ENCODE measurements at places on chromosomes 6 and 20. TPM values are rescaled to one million over a fixed set of nuclear protein-coding genes. Genes with fewer than 3 reads are reported as not detected.

The SLC32A1 gene
- not detected for total RNA-seq

DNA sequence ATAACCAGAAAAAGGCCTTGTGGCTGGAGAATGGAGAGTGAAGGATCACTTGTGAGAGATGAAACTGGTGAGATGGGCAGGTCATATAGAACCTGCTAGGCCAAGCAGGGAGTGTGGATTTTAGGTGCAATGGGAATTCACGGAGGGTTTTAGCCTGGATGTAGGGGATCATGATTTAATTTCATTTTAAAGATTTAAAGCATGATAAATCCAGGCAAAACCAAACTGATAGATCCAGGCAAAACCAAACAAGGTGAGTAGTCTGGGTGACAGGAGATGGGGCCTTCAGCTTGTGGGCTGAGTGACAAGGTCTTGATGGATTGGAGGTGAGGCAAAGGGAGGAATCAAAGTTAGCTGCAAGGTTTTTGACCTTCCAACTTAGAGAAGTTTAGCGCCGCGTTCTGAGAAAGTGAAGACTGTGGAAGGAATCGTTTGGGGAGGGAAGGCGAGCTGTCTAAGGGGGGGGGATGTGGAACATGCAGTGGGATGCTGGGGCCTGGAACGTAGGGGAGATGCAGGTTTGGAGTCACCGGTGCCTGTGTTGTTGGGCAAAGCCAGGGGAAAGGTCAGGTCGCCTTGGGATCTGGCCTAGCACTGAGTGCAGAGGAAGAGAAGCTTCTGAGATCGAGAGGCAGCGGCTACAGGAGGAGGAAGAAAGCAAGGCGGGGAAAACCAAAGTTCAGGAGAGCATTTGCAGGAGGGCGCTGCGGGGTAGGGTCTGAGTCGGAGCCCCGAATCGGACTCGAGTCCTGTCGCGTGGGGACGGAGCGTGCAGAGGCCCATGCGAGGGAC lies 1.3 kb upstream of the PLCG1 start:
- DNase-seq, result no peak

DNA sequence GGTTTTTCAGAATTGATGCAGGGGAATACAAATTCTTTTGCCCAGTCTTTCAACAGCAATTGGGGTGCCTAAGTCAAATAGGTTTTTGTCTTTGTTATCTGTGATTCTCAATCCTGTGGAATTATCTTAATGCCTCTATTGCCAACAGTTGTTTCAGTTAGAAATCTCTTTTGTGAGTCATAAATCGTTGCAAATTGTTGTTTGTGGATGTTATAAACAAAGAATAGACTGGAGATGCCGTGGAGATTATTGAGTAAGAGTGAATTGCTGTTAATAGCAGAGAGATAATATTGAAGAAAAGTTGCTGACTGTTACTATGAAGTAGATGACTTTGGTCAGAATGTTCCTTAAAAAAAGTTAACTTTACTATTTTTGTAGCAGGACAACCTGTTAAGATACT lies 63.7 kb upstream of the POPDC3 start:
- no peak for DNase-seq

The VTA1 gene
- total RNA-seq, result 31.9 TPM

- DNase-seq, result no peak
Measured at GRCh38 chr6:129895692-129896091, 34.6 kb upstream of the TMEM244 start.

The TNFRSF6B gene
- total RNA-seq, result 0.96 TPM

The OPRL1 gene
- 0.91 TPM for total RNA-seq

The SCRT2 gene
- not detected for total RNA-seq

- no peak for DNase-seq
Measured at GRCh38 chr6:41966214-41966920, 24.8 kb upstream of the CCND3 start.

DNA sequence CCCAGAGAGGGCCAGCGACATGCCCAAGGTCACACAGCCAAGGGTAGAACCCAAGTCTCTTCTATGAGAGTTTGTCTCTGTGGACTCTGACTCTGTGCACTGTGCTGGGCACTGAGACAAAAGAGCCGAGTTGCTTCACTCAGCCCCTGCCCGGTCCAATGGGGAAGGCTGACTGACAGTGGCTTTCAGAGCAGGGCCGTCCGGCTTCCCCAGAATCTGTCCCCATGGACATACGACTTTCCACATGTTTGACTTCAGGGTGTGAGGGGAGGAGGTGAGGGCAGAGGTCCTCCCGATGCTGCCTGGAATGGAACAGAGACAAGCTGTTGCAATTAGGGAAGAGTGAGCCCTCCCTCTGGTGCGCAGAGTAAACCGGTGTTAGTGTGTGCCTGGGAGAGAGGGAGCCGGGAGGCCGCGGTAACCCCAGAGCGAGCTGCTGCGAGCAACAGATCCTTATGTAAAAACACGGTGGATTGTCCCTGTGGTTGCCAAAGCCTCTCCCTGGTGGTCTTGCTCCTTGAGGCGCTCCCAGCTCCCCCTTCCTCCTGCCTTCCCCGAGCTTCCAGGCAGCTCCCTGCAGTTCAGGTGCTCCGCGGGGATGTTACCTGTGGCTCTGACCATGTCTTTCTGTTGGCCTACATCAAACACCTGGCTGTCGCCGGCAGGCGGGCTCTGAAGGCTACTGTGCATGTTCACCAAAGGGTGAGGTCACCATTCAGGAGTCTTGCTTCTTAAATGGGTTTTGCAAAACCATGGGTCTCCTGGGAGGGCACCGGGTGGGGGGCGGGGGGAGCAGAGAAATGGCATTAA lies 672 bp downstream of the SIRPA start:
- DNase-seq, result no peak

GRCh38 chr6:79372757-79373156 lies 138.3 kb upstream of the HMGN3 start:
- no peak for DNase-seq

The COL21A1 gene
- not detected for total RNA-seq

GRCh38 chr20:53428996-53429395 lies 164.6 kb downstream of the ZNF217 start:
- no peak for DNase-seq

DNA sequence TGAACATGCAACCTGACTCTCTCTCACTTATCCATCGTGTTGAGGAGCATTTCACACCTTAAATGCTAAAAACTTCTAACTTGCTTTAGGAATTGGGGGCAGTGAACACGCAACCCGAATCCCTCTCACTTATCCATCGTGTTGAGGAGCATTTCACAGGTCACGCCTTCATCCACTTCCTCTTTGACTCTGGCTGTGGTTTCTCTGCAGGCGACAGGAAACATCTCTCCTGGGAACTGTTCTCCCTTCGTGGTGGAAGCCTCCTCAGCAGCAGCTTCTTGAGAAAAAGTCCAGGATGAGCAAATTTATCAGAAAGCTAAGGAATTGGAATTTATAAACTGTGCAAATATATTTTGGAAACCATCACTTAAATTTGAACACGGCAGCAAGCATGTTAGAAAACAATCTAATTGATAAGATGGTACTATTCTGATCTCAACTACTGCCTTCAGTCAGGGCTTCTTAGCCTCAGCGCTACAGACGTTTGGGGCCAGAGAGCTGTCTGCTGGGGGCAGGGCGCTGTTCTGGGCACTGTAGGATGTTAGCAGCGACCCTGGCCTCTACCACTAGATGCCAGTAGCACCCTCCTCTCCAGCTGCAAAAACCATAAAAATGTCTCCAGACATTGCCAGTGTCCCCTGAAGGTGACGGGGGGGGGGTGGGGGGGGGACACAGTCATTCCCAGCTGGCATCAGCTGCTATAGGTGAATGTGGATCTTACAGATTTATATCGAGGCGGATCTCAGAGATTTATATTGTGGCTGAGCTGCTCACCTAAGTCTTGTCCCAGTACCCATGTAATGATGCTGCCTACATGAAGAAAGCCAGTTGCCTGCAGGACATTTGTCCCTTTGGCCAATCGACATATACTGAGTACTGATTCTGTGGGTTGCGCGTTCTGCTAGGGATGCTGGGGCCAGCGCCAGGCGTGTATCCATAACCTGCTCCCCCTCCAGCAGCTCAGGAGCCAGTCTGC lies 26.2 kb downstream of the CTCFL start:
- peak; percentile 45 for DNase-seq

GRCh38 chr20:63281742-63282665 lies 9.4 kb downstream of the ARFGAP1 start:
- no peak for DNase-seq

- DNase-seq, result no peak
Measured at GRCh38 chr20:45913116-45913515, 1.2 kb upstream of the PLTP start.

- DNase-seq, result no peak
Measured at GRCh38 chr6:43895656-43896328, 125.8 kb downstream of the VEGFA start.

- DNase-seq, result peak; percentile 13
Measured at GRCh38 chr20:34112600-34113101, 608 bp upstream of the EIF2S2 start.

- DNase-seq, result no peak
Measured at GRCh38 chr6:118918329-118918725, 16.6 kb downstream of the MCM9 start.

The APCDD1L gene
- not detected for total RNA-seq

The SOX18 gene
- not detected for total RNA-seq

- DNase-seq, result no peak
Measured at GRCh38 chr20:36394340-36394965, 88.3 kb downstream of the DLGAP4 start.

GRCh38 chr20:63930971-63931553 lies 25.2 kb downstream of the UCKL1 start:
- DNase-seq, result no peak

DNA sequence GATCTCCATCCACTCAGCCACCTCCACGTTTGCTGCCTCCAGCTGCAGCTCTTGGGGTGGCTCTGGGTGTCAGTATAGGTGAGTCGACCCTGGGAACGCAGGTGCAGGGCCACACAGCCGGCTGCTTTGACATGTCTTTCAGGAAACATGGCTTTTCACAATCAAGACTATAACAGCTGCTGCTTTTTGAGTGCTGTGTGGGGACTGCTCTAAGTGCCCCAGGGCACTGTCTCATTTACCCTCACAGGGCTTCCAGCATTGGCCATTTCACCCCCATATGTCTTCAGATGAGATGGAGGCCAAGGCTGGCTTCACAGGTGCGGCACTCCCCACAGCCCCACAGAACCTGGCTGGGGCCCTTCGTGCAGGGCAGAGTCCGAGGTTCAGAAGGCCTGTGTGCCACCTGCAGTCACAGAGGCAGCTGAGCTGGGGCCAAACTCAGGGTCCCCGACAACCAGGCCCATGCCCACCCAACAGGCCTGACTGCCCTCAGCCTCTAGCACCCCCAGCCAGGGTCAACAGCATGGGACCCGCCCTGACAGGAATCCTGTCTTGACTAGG lies 14.9 kb upstream of the CST7 start:
- DNase-seq, result no peak

GRCh38 chr6:56906752-56907151 lies 48.2 kb upstream of the BEND6 start:
- DNase-seq, result no peak

DNA sequence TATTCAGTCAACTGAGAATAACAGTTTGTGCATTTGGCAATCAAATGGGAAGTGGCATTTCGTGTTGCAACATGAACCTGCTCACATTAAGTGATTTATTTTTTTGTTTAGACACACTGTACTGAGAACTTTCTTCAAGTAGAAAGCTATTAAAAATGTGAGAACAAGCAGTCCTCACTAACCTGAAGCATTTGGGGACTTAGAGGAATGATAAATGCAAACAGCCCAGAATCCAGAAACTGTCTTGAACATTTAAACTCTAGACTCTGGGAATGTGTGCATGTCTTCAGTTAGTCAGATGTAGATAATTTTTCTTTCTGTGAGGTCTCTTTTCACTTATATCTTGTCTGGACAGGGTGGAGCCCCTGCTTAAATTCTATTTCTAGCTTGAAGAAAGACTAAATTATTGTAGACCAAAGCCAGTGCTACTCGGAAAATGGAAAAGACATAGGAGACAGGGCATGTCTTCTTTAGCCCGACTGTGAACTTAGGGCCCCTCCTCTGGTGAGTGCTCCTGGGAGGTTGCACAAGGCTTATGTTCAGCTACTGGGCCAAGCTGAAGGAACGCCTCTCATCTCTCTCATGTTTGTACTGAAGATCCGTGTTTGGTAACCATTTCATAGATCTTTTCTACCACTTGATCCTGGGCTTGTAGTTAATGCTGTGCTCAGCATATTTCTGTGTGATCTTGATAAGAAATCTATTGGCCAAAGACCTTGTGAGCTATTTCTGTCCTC lies 70.1 kb downstream of the SLX4IP start:
- DNase-seq, result no peak

The TMEM217 gene
- total RNA-seq, result 0.96 TPM

The PTK6 gene
- 0.29 TPM for total RNA-seq

- peak; percentile 9 for DNase-seq
Measured at GRCh38 chr20:51661609-51662178, 106.5 kb downstream of the ATP9A start.

- peak; percentile 91 for DNase-seq
Measured at GRCh38 chr20:62794007-62794724, 2.1 kb upstream of the MRGBP start.

The ARMC12 gene
- 2.0 TPM for total RNA-seq

The MRPS10 gene
- 29.0 TPM for total RNA-seq

DNA sequence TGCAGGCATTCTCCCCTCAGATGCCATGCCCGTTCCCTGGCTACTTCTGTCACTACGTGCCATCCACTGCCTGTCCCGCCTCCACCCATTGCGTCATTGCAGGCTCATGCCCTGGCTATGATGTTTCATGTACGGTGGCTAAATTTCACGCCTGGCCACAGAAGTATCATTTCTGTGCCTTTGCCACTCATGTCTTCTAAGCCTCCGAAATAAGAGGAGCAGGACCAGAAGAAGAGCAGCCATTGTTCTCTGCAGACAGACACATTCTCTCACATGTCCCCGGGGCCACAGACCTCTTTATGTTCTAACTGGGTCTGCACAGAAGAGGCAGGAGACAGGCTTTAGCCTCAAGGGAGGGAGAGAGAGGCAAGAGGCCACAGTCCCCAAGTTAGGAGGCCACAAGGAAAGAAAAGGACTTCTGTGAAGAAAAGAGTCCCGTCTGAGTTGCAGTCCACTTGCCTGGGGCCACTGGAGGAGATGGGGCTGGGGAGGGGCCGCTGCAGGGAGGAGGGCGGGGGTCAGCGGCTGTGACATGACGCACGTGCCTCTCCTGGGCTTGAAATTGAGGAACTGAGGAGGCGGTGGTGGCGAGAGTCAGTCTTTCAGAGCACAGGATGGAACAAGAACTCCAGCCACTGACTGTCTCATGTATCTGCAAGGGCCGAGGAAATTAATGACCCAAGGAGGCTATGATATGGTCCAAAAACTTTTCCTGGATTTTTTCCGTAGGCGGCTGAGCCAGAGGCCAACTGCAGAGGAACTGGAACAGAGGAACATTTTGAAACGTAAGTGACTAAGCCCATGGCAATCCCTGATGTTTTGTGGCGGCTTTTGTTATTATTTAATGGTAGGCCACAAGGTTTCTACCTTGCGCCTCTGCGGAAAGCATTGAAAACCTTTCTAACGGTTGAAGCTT lies 55.9 kb downstream of the TBC1D7 start:
- DNase-seq, result no peak

The MAP3K5 gene
- 7.7 TPM for total RNA-seq

- no peak for DNase-seq
Measured at GRCh38 chr6:3553254-3553653, 96.4 kb upstream of the SLC22A23 start.

GRCh38 chr20:49893242-49894072 lies 21.9 kb downstream of the SPATA2 start:
- no peak for DNase-seq

- DNase-seq, result no peak
Measured at GRCh38 chr6:109021870-109022269, 72.8 kb downstream of the SESN1 start.

The LRRC1 gene
- total RNA-seq, result 2.5 TPM
